Spinal cord (tissue), 10 donors: ENCODE measurements at places on chromosomes 3 and 15. TPM values are rescaled to one million over a fixed set of nuclear protein-coding genes. Genes with fewer than 3 reads are reported as not detected.

DNA sequence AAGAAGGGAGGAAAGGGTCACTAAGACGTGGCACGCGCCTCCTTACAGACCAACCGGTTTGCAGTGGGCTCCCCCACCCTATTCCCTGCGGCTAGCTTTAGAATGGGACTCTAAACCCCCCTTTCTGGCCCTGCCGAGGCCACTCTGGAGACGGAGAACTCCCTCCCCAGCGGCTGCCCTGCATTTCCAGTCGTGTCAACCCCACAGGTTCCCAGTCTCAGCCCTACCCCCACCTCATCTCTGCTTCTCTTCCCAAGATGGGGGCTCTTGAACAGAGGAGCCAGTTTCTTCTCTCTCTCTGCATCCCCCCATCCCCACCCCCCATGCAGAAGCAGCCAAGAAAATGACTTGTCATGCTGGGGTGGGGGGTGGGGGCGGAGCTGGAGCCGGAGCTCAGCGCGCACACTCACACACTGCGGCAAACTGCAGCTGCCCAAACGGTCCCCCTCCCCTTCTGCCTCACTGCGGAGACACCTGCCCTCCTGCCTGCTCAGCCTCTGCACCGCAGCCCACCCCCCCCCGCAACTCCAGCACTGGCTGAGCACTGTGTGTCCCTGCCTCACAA, 871 bp downstream of the MAP1A start:
- peaks cover 34% of the 10 kb centered on the region for H3K36me3 ChIP-seq
- DNase-seq, result peak; percentile 95
- H3K27me3 ChIP-seq, result no peaks in the 10 kb centered on the region
- peak overlapping the region; percentile 94 for H3K27ac ChIP-seq
- peaks cover 54% of the 10 kb centered on the region for H3K4me1 ChIP-seq
- peak overlapping the region; percentile 81 for H3K4me3 ChIP-seq

- H3K36me3 ChIP-seq, result no peaks in the 10 kb centered on the region
- peak overlapping the region; percentile 16 for H3K4me3 ChIP-seq
- peak overlapping the region; percentile 71 for H3K27ac ChIP-seq
- H3K27me3 ChIP-seq, result no peaks in the 10 kb centered on the region
- no peak for DNase-seq
These were observed 67.0 kb upstream of the SLC25A26 start for GRCh38 chr3:66153481-66154443.

DNA sequence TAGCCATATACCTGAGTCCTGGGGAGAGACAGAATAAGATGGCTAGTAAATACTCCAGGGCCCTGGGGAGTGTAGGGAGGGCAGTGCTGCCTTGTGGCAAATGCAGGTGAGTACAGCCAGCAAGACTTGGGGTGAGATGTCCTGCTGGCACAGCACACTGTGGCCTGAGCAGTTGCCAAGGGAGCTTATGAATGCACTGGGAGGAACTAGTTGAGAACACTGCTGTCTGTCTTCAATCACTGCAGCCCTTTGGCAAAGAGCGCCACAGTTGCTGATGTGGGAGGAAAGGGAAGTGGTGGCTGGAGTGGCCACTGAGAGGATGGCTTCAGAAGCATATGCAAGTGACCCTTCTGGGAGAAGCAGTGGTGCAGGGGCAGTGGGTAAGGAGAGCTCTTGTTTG, 264.6 kb downstream of the RORA start:
- H3K27me3 ChIP-seq, result no peaks in the 10 kb centered on the region
- no peak overlapping the region for H3K27ac ChIP-seq
- no peaks in the 10 kb centered on the region for H3K36me3 ChIP-seq

DNA sequence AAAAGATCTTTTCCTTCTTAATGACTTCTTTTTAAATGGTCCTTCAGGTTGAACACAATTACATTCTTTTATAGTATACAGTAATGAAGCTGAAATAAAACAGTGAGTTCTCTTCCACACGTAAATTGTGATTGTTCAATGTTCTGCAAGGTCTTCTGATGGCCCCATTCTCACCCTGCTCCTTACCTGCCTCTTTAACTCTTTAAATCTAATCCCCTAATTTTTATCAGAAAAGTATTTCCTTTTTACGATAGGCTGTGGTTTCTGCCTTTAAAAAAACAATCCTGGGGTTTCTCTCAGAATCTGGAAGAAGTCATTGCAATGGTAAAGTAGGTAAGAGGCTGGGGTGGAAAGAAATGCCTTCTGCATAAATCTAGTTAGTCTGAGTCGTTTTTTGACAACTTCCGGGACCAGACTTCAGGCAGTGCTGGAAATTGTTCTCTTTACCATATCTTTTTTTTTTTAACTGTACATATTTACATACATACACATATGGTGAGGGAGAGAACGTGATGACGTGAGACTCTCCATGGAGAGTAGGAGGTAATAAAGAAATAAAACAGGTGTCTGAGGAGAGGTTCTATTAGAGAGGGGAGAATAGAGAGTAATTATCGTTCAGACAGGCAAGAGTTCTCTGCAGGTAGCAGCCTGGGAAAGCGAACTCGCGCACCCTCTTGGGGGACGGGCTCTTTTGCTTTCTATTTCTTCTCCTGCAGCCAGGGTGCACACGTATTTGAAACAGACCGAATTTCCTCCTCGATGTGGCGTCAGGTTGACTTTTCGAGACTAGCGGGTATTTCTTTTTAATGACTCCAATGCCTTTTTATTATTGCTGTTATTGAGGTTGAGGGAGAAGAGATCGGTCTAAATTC, at the start of gene SIDT1:
SIDT1 (plus strand) TSS at position 730 of the 872 bp plus-strand sequence. CDS start 467 bp downstream, outside the sequence.
- H3K27ac ChIP-seq, result peak within 1 kb of the TSS; percentile 62
- no peak for DNase-seq
- no peaks in the 10 kb centered on the region for H3K36me3 ChIP-seq
- H3K27me3 ChIP-seq, result peaks cover 29% of the 10 kb centered on the region
- H3K4me3 ChIP-seq, result peak within 1 kb of the TSS; percentile 61
- peaks cover 12% of the 10 kb centered on the region for H3K4me1 ChIP-seq

GRCh38 chr15:100944986-100945385, 25.8 kb downstream of the LRRK1 start:
- H3K27me3 ChIP-seq, result no peaks in the 10 kb centered on the region
- no peak overlapping the region for H3K4me3 ChIP-seq
- peaks cover 3% of the 10 kb centered on the region for H3K4me1 ChIP-seq
- peak; percentile 23 for DNase-seq

DNA sequence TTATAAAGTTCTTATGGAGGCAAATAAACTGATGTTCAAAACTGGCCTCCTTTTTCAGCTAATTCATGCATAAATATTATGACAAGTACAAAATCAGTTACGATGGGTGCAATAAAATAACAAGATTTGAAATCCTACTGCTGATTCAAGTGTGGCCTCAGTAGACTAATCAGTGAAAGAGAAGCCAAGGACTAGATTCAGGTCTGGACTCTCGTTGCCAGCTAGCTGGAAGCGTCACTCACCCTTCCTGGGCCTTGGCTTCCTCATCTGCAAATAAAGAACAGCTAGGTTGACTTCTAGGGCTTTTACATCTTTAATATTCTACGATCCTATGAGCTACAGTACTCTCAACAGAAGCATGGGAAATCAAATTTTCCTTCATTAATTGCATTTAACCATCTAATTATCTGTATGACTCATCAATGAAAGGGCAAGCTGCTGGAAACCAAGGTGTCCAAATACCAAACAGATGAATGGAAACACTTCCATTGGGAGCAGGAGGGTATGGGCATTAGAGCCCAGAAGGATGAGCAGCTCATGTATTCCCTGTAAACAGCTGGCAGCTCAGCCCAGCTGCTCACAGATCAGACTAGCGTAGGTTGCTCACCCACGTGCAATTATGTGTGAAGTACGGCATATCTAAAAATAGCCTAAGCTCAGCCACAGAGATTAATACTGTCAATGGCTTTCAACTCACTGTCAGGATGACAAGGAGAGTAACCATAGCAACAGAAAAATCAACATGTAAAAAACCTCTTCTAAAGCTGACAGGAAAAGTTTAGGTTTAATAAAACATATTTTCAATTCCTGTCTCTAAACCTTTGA, 294.8 kb downstream of the PLCL2 start:
- peaks cover 4% of the 10 kb centered on the region for H3K36me3 ChIP-seq
- H3K4me1 ChIP-seq, result no peaks in the 10 kb centered on the region
- H3K4me3 ChIP-seq, result no peak overlapping the region
- H3K27ac ChIP-seq, result no peak overlapping the region
- H3K27me3 ChIP-seq, result no peaks in the 10 kb centered on the region

GRCh38 chr15:45425135-45425534, 46.8 kb upstream of the GATM start:
- H3K36me3 ChIP-seq, result peaks cover 7% of the 10 kb centered on the region
- no peak overlapping the region for H3K4me3 ChIP-seq
- peaks cover 8% of the 10 kb centered on the region for H3K27me3 ChIP-seq
- H3K4me1 ChIP-seq, result peaks cover 3% of the 10 kb centered on the region

The DNASE1L3 gene
- total RNA-seq, result 3.7 TPM

- no peak overlapping the region for H3K27ac ChIP-seq
- no peak for DNase-seq
- H3K36me3 ChIP-seq, result peaks cover 36% of the 10 kb centered on the region
- no peaks in the 10 kb centered on the region for H3K4me1 ChIP-seq
- no peak overlapping the region for H3K4me3 ChIP-seq
- H3K27me3 ChIP-seq, result no peaks in the 10 kb centered on the region
These were observed 7.4 kb downstream of the EAF1 start for GRCh38 chr3:15434756-15435155.

- DNase-seq, result no peak
- no peaks in the 10 kb centered on the region for H3K36me3 ChIP-seq
These were observed 81.6 kb downstream of the FBN1 start for GRCh38 chr15:48563934-48564333.
